ENCODE measurements at places on chromosomes 12 and 14. TPM values are rescaled to one million over a fixed set of nuclear protein-coding genes. Genes with fewer than 3 reads are reported as not detected.

The RFLNA gene
- not detected for total RNA-seq

The ATP2A2 gene
- 144 TPM for total RNA-seq

The DPPA3 gene
- not detected for total RNA-seq

The NEMF gene
- total RNA-seq, result 48.0 TPM

The KRT80 gene
- not detected for total RNA-seq

The MYO1H gene
- not detected for total RNA-seq

The SDR9C7 gene
- total RNA-seq, result 0.15 TPM

All from smooth muscle cell of trachea (primary cell).